Stimulated activated CD8-positive, alpha-beta memory T cell treated with anti-CD3 and anti-CD28 coated beads, Interleukin-4, amount 100 ng/mL, for 1 hour (primary cell): ENCODE measurements at places on chromosomes 4 and X.

DNA sequence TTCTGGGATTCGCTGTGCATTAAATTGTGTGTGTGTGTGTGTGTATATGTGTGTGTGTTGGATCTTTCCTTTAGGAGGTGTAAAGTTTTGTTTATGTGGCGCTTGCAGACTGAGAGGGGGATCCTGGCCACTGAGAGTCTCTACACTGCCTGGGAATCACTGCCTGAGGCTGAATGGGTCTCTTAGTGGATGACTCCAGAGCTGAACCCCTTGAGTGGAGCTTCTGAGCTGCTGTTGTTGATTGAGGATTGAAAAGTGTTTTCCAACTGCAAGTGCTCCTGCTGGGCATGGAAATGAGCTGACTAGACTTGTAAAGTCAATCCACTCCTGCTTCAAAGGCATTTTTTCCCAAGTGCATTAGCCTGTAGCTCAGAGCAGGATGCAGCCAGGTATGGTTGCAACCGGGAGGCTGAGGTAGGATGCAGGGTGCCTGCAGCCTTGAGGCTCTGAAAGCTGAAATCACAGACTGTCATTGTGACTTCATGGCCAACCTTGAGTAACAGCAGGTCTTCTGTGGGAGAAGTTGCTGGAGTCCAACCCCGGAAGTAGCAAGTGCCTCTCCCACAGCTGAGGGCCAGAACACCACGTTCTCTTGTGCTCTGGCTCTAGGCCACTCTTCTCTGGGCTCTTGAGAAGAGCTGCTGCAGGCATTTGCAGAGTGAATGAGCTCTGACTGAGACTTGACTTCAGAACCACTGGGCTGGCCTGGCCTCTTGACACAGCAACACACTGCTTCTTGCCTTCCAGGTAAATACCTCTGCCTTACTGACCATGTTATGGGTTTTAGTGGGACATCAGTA, at the start of gene TBX22:
TBX22 (plus strand) TSS at position 613 of the 800 bp plus-strand sequence. CDS start 7,517 bp downstream, outside the sequence.
- DNase-seq: no peak

- DNase-seq: no peak
Observed at GRCh38 chr4:123603165-123603564, 206.6 kb downstream of the SPRY1 start.

GRCh38 chr4:95044324-95044837, 286.6 kb downstream of the BMPR1B start:
- no peak for DNase-seq

- no peak for DNase-seq
Observed at GRCh38 chr4:22416403-22416802, 99.5 kb downstream of the ADGRA3 start.

- DNase-seq: no peak
Observed at GRCh38 chrX:64976673-64977040, 407 bp upstream of the ZC4H2 start.

- no peak for DNase-seq
Observed at GRCh38 chr4:145663194-145663593, 16.8 kb upstream of the C4orf51 start.

DNA sequence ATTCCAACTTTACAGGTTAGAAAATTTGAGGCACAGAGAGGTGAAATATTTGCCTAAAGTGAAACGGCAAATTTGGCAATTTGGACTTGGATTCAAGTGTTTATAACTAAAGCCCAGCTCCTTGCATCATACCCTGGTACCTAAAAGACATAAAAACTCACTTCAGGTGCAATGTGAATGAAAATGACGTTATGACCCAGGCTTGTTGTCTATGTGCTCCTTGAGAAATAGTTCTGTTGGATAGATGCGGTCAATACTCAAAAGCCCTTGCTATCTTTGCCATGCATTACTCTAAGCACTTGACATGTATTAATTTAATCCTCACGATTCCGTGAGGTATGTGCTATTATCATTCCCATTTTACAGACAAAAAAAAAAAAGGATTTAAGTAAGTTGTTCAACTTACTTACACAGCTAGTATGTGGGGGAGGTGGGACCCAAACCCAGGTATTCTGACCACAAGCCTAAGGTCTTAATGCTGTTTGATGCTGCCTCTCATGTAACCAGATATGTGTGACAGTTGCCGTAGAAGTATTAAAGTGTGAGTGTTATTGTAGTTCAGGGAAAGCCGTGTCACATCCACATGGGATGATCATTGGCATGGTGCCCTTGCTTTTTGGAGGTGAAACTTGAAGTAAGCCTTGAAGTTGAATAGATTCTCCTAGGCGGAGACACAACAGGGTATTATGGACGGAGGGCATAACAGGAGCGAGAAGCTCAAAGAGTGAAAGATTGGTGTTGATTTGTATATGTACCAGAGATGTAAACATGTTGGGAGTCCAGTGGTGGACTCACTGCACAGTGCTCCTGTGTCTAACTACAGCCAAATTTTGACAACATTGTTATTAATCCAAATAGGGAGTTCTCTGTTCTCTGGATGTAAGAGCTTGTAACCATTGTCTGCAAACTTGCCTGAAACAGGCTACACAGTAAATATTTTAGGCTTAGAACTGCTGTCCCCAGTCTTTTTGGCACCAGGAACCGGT, 3.1 kb downstream of the SCML1 start:
- DNase-seq: no peak

DNA sequence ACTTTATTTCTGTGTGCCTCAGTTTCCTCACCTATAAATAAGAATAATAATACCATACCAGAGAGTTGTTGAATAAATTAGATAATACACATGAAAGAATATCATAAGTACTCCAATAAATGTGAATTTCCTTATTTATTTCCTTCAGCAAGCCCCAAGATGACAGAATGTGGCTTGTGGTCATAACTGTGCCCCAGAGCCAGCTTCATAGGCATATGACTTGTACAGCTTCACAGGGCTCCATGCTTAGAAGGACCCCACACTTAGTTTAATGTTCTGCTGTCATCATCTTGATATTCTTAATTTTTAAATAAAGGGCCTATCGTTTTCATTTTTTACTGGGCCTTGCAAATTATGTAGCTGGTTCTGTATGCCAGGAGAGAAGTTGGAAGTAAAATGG, 25.3 kb downstream of the VSIG4 start:
- DNase-seq: no peak

- no peak for DNase-seq
Observed at GRCh38 chr4:70651864-70652506, 14.3 kb downstream of the JCHAIN start.

GRCh38 chr4:158161551-158162354, 11.1 kb downstream of the GASK1B start:
- no peak for DNase-seq

DNA sequence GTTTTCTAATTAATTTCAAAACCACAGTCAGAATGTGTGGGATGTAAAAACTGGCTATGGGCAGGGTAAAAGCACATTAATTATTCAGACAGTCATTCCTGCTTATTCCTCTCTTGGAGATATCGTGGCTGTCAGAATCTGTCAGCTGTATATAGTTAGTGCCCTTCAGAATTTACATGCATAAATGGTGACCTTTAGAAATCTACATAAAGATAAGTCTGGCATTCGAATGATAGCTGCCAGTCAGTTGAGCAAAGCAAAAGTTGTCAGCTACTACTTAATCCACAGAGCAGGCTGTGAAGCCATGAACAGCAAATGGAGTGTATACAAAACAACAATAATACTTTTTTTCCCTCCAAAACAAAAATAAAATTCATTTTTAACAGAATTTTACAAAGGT, 189.5 kb downstream of the ADGRL3 start:
- no peak for DNase-seq

DNA sequence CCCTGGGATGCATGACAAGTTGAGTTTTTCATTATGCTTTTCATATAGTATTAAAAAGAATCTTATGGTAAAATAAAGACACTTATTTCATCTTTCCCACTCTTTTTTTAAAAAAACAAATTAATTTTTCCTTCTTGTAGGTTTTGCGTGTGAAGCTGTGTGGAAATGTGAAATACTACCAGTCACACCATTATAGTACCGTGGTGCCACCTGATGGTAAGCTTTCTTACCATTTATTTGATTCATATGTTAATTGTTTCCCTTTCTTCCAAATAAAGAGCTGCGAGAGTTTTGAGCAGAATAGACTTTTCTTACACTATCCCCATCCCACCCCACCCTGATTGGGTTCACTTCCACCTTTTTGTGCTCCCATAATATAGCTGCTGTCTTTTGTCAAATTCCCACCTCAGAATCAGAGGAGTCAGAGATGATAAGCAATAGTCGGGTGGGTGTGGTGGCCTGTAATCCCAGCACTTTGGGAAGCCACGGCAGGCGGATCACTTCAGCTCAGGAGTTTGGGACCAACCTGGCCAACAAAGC, 44.3 kb downstream of the CASP6 start:
- DNase-seq: no peak

- no peak for DNase-seq
Observed at GRCh38 chr4:25484243-25484721, 107.2 kb downstream of the ANAPC4 start.

DNA sequence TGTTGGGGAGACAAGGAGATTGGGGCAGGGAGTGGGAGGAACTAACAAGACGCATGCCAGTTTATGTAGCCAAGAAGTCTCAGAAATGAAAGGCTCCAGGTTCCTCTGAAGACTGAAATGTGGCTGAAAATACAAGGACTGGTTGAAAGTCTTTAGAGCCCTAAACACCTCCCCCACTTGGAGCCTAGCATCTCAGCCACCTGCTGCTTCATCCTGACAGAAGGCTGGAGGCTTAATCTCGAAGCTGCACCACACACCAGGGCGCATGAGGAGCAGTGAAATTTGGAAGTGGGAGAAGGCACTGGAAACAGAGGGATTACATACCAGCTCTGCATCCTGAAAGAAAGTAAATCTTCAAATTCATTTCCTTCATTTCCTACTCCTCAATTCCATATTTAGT, 160.7 kb upstream of the FTHL17 start:
- DNase-seq: no peak

DNA sequence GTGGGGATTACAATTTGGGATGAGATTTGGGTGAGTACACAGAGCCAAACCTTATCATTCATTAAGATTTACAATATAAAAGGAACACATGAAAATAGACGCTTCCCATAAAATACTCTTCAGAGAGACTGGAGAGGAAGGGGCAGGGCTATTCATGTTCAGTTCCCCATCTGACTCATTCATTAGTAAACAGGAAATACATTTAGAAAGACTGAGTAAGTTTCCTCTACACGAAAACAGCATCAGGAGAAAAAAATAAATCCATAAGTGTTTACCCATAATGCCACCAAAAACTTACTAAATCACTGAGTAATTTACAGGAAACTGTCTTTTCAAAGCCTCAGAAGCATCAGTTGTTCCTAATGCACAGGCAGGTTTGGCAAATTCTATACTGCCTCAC, 255.4 kb upstream of the CXorf51A start:
- DNase-seq: no peak
